Stimulated activated CD8-positive, alpha-beta memory T cell treated with anti-CD3 and anti-CD28 coated beads, Interleukin-4, amount 100 ng/mL, for 1 hour (primary cell): ENCODE measurements at places on chromosomes 2 and 18.

GRCh38 chr18:54222922-54223567, 1.4 kb downstream of the MBD2 start:
- peak; percentile 3 for DNase-seq

DNA sequence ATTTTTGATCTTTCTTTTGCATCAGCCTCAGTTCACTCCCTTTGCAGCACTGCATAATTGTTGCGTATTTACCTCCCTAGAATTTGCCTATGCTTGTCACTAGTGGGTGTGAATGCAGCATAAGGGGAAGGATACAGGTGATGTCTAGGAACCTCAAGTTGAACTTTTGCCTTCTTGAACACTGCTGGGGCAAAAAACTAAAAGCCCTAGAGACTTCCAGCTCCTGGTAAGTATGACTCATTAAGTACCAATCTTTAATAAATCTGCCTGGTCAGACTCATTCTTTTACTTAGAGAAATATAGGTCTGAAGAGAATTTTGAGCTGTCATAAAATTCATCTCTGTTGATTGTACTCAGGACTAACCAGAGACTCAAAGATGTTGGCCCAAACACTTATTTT, 547.3 kb upstream of the FANCL start:
- DNase-seq: no peak

DNA sequence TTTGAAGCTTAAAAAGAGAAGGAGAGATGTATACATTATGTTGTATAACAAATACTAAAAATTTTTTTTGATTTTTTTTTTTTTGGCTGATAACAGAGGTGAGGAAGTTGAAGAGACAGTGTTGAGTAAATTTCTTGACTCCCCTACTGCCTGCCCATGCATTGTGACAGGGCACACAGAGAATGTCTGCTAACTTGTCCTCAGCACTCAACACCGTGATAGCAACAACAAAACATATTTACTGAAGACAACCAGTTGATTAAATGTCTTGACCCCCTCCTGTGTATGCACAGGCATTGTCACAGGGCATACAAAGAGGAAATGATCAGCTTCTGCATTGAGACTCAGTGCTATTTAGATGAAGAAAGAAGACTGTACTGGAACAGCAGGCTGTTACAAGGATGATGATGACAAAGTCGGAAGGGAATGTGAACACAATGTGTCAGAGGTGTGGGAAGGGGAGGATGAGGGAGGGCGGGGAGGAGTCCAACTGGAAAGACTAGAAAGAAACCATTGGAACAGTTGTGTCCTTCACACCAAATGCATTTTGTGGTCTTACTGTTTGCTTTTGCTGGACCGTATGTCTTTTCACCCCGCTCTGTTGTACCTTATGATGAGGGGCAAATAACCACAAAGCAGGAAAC, 89.5 kb downstream of the CERS6 start:
- DNase-seq: no peak

- no peak for DNase-seq
Measured at GRCh38 chr2:43461453-43462073, 134.3 kb downstream of the THADA start.

DNA sequence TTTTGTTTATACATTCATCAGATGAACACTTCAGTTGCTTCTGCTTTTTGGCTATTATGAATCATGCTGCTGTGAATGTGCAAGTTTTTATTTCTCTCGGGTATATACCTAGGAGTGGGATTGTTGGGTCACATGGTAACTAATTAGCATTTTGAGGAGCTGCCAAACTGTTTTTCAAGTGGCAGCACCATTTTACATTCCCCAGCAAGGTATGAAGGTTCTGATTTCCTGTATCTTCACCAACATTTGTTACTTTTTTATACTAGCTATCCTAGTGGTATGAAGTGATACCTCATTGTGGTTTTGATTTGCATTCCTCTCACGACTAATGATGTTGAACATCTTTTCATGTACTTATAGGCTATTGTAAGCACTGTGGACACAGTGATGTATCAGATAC, 53.9 kb downstream of the DYNC1I2 start:
- no peak for DNase-seq

DNA sequence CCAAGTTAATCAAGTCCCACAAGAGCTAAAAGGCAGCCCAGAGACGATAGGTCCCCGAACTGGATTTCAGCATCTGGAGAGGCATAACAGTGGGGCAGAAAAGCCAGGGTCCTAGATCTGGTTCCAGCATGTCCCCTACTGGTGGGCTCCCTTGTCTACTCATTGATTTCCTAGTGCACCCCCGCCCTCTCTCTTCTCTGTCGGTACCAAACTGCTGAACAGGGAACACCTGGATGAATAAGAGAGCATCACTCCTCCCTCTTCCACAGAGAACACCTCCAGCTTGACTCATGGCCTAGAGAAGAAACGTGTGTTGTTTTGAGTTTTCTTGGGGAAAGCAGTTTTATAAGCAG, 101.3 kb downstream of the FOXI3 start:
- DNase-seq: no peak

GRCh38 chr2:121355488-121355887, 70.5 kb upstream of the TFCP2L1 start:
- no peak for DNase-seq

DNA sequence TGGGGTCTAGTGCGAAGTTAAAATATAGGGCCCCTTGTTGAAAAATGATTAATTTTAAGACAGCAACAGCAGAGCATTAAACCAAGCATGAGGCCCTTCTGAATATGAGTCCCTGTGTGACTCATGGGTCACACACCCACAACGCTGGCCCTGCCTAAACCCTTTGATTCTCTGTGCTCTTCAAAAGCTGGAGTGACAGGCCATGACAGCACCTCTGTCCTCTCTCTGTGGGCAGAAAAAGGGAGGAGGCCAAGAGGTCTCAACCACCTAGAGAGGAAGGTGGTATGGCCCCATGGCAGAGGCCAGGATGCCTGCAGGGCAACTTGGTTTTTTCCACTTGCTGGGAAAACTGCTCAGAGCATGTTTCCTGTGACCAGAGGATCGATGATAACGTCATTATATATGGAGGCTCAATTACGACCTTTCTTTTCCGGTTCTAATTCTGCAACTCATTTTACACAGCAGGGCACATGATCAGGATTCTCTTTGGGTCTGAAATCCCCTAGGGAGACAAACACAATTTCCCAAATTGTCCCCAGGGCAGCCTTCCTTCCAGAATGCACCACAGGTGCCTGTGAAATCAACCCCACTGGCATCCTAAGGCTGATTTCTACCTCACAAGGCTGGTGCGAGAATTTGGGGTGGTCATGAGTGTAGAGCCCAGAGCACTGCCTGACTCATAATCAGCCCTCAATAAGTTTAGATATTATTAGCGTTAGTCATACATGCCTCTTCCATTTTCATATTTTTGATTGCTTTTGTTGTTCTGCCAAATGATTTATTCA, 102.0 kb upstream of the PPP1CB start:
- no peak for DNase-seq

DNA sequence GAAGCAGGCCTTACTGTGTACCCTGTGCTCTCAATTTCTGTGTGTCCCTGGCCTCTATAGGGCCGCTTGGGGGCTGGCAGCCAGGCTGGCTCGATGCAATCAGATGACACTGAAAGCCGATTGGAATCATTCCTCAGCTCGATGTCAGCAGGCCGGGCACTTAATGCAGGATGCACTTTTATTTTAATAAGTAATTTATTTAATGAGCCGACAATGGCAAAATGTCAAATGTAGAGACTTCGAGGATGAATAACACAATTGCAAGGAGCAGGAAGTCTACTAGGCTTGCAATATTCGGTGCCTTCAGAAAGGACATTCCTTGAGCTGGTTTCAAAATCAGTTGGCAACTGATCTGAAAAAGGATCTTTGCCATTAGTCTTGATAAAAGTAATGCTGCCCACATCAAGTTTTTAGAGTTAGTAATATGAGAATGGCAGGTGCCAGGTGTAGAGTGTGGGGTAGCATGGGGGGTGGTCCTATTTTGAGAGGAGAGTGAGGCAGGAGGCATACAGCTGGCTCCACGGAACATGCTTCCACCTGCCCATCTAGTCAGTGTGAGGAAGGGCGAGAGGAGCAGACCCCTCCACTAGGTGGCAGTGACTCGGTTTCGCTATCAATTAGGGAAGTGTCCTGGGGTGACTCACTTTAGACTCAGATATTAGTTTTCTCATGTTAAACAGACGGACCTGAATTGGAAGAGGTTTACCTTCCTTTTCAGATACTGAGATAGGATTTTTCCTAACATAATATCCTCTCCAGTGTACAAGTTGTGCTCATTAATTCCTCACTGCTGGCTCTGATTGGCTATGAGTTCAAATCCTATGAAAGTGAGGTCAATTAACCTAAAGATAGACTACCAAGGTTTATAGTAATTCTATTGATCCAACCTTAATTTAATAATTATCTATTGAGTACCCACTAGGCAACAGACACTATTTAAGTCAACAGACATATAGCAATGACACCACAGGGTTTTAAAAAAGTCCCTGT, 80.9 kb downstream of the NABP1 start:
- DNase-seq: no peak

- DNase-seq: no peak
Measured at GRCh38 chr2:164922134-164922533, 33.2 kb downstream of the SLC38A11 start.

GRCh38 chr2:71800851-71801250, 346.8 kb downstream of the CYP26B1 start:
- no peak for DNase-seq

GRCh38 chr2:134446383-134447017, 192.6 kb downstream of the MGAT5 start:
- no peak for DNase-seq

- no peak for DNase-seq
Measured at GRCh38 chr2:38026846-38027245, 49.1 kb downstream of the CYP1B1 start.

GRCh38 chr18:49096021-49096420, 145.3 kb upstream of the SMAD7 start:
- no peak for DNase-seq

GRCh38 chr2:168673265-168674189, 128.9 kb upstream of the NOSTRIN start:
- no peak for DNase-seq

DNA sequence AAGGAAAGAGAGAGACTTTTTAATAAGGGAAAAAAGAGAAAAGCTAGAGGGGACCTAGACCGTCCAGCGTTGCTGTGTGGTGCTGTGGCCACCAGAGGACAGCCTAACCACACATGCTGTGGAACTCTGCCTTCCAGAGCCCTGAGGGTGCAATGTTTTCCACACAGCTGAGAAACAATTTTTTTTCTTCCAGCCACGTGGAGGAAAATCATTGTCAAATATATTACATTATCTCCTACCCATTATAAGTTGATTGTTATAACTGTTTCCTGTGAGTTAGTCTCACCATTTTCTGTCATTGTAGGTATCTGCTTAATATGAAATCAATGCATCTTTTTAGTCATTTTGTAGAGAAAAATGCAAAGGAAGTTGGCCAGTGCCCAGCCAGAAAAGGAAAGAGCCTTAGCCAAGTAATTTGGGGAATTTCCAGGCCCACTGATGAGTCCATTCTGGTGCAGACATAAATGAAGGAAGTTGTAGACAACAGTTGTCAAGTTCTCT, 5.9 kb upstream of the MRPL19 start:
- peak; percentile 3 for DNase-seq

- DNase-seq: no peak
Measured at GRCh38 chr18:48896875-48897511, 53.8 kb downstream of the SMAD7 start.

DNA sequence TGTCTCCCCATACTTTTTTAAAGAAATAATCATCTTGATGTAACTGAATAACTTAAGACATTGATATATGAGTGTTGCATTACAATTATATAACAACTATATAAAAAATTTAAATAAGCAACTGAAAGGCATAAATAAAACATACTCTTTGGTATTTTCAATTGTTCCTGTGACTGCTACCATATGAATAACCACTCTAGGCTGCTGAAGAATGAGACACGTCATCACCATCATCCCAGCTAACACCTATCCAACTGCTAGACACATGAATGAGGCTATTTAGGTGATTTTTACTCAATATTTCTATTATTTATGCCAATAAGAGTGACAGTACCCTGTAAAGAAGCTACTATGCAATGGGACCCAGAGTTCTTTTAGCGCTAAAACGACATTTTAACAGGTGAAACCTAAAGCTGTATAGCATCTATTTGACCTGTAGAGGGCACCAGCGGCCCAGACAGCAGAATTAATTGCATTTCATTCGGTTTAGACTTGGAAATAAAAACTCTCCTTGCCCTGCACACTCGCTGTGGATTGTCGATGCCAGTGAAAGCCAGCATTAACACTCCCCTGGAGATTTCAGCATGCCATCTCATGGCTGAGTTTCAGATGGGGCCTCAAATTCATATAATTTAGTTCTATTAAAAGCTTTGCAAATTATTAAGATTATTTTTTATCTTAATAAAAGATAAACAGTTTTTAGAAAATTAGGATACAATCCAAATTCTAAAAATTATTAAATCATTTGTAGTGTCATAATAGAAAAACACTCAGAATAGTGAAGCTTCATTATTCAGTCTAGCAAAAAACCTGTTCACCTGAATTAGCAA, 89.4 kb upstream of the MAP2 start:
- DNase-seq: no peak

DNA sequence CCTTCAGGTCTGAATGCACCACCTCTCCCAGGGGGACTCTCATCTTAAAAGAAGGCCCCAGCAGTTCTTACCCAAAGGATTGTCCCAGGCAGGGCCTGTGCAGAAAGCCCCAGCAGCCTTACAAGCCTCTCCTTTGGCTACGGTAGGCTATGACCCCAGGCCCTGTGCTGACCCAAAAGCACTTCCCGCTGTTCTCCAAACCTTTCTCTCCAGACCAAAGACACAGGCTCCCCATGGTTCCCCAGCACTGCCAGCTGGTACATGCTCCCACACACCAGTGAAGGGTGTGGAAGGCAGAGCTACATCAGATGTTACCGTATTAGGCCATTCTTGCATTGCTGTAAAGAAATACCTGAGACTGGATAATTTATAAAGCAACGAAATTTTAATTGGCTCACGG, 35.4 kb downstream of the LBH start:
- DNase-seq: no peak

DNA sequence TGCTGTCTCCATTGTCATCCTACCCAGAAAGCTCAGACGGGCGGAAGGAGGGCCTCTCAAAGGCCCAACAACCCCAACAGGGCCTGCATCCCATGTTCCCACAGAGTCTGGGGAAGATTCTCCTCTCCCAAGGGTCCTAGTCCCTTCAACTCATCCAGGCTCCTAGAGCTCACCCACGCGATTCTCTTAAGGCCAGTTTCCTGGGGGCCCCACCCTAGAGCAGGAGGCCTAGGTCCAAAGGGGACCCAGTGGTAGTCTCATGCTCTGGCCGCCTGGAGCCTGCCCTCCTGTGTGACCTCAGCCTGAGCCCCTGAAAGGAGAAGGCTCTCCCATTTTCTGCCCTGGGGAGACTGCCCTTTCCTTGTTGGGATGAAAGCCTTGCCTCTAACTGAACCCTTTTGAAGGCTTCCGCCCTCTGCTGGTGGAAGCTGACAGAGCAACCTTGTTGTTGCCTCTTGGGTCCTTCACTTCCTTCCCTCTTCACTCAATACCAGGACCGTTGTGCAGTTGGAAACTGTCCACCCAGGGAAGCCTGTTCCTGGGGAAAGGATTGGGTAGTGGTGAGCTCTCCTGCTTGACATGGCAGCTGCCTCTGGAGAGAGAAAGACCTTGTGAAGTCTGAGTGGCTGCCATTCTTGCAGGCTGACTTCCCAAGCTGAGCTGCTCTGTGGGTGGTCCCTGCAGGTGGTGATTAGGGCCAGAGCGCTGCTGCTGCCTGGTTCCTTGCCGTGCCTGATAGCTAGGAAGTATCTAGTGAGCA, 86.0 kb upstream of the ALPP start:
- DNase-seq: no peak

GRCh38 chr18:23706971-23707640, 17.9 kb downstream of the LAMA3 start:
- DNase-seq: no peak
